ENCODE measurements at places on chromosomes 6 and 20.

DNA sequence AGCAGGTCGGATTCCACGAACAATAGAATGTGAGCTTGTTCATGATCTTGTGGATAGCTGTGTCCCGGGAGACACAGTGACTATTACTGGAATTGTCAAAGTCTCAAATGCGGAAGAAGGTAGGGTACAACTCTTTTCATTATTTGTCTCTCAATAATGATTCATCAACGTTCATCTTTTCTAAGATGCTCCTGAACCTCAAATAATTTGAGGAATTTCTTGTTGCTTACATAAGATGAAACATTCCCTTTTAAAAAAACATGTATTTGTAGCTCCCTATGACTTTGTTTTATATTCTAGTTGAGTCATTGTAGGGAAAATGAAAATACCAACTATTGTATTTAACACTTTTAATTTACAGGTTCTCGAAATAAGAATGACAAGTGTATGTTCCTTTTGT lies 17.0 kb downstream of the MCM8 start:
- DNase-seq: no peak

GRCh38 chr6:141028791-141029280 lies 1103.9 kb upstream of the GJE1 start:
- DNase-seq: no peak

- DNase-seq: no peak
These were observed 7.7 kb upstream of the ASXL1 start for GRCh38 chr20:32350421-32350820.

GRCh38 chr6:37482606-37483251 lies 17.0 kb downstream of the CCDC167 start:
- DNase-seq: no peak

DNA sequence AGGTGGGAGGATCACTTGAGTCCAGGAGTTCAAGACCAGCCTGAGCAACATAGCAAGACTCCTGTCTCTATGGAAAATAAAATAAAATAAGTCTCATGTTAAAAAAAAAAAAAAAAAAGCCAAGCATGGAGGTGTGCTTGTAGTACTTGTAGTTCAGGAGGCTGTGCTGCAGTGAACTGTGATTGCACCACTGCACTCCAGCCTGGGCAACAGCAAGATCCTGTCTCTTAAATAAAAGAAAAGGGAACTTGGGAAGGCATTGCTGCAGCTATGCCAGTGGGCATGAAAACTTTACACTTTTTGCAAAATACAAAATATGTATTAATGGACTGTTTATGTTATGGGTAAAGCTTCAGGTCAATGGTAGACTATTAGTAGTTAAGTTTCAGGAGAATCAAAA lies 37.5 kb upstream of the REV3L start:
- DNase-seq: no peak

- DNase-seq: no peak
These were observed 38.3 kb downstream of the ADGRG6 start for GRCh38 chr6:142339968-142340658.

DNA sequence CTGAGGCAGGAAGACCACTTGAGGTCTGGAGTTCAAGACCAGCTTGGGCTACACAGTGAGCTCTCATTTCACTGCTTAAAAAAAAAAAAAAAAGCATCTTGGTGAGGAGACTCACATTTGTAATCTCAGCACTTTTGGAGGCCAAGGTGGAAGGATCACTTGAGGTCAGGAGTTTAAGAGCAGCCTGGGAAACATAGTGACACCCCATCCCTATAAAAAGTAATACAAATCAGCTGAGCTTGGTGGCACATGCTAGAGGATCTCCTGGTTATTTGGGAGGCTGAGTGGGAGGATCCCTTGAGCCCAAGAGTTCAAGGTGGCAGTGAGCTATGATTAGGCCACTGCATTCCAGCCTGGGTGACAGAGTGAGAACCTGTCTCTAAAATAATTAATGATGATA lies 29.4 kb upstream of the SYNCRIP start:
- DNase-seq: no peak

DNA sequence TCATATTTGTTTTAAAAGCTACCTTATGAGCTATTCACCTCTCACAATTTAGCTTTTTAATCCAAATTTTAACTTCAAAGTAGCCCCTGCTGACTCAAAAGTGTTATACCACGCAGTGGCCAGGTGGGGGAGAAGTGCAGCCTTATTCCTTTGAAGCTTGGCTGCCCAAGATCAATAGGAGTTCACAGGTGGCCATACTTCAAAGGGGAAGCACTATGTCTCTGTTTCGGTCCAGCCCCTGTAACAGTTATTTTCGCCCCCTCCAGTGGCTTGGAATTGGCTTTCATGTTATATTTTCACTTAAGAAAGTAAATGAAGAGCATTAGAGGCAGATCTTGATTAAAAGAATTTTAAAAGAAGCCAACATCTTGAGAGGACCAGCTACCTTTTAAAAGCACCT lies 608.4 kb downstream of the EPHA7 start:
- no peak for DNase-seq

DNA sequence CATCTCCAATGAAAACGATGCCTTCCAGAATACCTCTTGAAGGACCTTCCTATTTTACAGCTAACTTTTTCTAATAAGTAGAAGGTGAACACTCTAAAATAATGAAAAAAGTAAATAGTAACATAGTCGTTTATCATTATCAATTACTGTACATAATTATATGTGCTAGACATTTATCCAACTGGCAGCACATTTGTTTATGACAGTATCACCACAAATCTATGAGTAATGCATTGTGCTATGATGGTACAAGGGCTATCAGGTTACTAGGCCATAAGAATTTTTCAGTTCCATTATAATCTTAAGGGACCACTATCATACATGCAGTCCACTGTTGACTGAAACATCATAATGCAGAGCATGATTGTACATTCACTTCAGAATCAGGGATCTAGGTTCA lies 68.4 kb downstream of the ATG5 start:
- no peak for DNase-seq

DNA sequence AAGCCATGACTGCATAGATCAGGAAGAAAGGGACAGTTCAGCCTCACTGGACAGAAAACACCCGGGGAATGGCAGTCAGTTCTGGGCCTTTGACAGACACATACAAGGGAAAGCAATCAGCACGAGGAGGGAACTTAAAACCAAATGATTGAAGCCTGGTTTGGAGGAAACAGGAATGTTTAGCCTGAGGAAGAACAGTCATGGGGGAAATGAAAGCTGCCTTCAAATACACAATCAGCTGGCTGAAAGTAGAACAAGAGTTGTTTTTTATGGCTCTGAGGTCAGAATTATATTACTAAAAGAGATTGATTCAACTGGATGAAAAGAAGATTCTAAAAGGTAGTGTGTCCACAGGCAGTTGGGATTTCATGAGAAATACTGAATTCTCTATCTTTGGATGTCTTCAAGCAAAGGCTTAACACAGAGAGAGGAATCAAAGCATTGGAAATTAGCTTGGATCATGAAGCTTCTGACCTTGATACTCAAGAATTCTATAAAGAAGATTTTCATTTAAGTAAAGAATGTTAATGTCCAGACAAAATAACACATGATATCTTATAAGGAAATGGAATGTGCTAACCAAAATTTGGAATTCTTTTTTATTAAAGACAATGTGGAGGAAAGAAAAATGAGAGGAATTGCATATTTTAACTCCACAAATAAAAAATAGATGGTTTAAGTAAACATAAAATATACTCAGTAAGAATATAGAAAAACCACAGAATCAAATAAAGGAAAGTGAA lies 216.6 kb downstream of the IBTK start:
- DNase-seq: no peak

DNA sequence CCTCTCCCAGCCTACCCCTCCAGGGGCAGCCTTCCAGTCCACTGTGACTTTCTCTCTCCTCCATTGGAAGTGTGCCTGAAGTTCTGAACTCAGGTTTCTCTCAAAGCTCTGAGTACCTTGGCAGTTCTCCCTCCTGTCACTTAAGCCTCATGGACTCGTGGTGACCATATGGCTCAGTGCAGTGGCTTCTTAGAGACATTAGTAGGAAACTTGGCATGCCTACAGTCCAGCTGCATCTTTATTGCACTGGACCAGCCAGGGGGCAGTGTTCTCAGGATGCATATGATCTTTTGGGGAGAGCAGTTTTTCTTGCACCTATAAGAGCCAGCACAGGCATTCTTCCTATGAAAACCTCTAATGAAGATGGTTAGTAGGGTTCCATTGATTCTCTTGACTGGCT lies 47.5 kb upstream of the KCNK16 start:
- no peak for DNase-seq
